ENCODE measurements at places on chromosomes 6 and 20.

- DNase-seq = no peak
Observed at GRCh38 chr6:72620871-72621290, 983 bp upstream of the KCNQ5 start.

GRCh38 chr20:44050925-44051660 lies 135.9 kb downstream of the JPH2 start:
- DNase-seq = no peak

DNA sequence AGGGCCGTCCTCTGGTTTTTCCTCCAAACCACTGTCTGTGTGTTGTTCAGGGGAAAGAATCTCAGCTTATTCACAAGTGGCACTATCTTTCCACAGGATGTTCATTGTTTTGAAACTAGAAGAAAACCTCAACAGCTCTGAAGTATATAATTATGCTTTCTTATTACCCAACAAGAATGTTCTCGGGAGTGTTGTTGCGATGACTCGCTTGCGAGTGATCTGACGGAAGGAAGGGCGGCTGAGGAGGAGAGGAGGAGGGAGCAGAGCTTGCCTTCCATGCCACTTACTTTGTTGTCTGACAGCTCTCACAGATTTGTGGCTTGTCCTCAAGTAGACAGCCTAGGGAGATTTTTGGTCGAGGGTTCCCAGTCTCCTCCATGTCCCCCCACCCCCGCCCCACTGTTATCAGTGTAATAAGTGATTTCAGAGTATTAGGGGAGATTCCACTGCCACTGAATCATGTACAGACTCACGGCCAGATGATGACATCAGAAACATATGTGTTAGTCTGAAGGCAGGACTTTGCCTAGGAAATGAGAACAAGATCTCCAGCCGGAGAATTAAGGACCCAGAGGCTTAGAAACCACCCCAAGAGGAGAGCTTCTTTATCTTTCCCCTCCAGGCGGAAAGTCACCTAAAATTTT lies 80.7 kb upstream of the CCN6 start:
- DNase-seq = no peak

- no peak for DNase-seq
Observed at GRCh38 chr6:105184921-105185320, 5.1 kb upstream of the POPDC3 start.

- DNase-seq = no peak
Observed at GRCh38 chr20:36585410-36586125, 12.2 kb downstream of the TGIF2 start.

DNA sequence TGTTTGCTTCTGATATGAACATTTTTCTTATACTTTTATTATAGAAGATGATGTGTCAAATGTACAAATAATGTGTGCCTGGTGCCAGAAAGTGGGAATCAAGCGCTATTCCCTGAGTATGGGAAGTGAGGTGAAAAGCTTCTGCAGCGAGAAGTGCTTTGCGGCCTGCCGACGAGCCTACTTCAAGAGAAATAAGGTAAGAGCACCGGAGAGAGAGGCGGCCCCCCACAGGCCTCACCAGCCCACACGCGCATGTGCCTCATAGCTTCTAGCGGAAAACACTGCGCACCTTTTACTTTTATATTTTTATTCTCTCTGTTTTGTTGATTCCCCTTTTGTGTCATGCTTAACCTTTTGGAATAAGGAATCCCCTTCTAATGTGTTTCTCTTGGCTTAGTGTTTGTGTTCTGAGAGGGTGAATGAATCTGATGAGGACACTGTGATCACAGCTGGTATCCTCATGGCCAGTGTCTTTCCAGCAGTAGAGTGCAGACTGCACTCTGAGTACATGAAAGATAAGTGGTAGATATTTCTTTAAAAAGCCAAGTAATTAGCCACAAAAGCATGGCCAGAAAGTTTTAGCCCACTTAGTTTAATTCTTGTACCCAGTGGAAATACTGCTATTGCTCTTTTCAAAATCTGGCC lies 43.6 kb downstream of the SOBP start:
- no peak for DNase-seq

GRCh38 chr6:41071501-41071922 lies 644 bp downstream of the OARD1 start:
- DNase-seq = no peak
